ENCODE measurements at places on chromosomes 13 and 19.
A peak's percentile ranks its signal among the peaks of the same experiment; 100 is the strongest.

GRCh38 chr13:21673539-21673788 lies 2.6 kb downstream of the FGF9 start:
- DNase-seq: peak; percentile 36

DNA sequence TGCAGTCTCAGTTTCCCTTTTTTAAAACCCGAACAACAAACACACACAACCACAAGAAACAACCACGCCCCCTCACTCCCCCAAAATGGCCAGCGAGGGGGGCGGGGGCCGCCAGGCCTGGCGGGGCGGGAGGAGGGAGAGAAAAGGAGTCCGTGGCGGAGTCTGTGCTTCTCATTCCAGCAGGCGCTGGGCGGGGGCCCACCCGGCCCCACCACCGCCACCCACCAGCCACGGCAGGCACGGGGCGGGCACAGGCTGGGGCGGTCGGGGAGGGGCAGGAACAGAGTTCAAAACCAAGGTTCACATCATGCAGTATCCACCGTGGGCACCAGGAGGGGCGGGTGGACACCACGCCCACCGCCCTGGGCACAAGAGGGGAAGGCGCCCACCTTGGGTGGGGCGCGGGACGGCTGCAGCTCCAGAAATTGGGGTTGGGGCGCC lies 12.9 kb downstream of the DPF1 start:
- DNase-seq: no peak

GRCh38 chr19:812747-813218 lies 9.0 kb downstream of the PLPPR3 start:
- no peak for DNase-seq

- DNase-seq: peak; percentile 30
Observed at GRCh38 chr19:16262618-16263017, 62.0 kb upstream of the KLF2 start.

DNA sequence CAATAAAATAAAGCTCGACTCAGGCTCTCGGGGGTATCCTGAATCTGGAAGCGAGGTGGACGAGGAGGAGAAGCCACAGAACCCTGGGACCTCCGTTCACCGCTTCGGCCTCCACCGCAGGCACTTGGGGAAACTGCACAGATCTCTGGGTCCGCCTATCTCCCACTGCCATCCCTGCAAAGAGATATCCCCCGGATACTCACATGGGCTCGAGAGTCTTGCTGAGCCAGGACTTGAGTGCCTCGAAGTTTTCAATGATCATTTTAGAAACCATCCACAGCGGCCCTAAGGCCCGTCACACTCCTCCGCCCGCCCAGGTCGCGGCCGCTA lies 589 bp downstream of the RBM26 start:
- DNase-seq: peak; percentile 73

DNA sequence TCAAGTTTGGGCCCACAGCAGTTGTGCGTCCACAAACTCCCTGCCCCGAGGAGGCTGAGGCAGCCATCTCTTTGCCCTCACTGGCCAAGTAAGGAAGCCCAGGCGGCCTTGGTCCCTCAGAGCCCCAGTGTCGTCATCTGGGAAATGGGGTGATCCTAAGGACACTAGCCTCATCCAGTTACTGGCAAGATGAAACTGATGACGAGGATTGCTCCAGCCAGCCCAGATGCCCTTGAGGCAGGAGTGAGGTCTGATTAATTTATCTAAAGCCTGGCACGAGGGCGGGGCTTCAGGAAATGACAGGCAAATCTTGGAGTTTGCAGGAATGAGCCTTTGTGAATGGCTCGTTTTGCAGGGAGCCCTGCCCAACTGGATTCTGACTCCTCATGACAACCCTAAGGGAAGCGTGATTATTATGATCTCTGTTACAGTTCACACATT lies 5.6 kb downstream of the LIPE start:
- no peak for DNase-seq

- DNase-seq: no peak
Observed at GRCh38 chr13:100176801-100177400, 88.0 kb downstream of the PCCA start.

GRCh38 chr13:19601749-19602725 lies 31.4 kb upstream of the MPHOSPH8 start:
- peak; percentile 67 for DNase-seq

GRCh38 chr13:101185606-101186005 lies 230.7 kb downstream of the NALCN start:
- DNase-seq: no peak
